Stimulated activated CD4-positive, alpha-beta T cell treated with anti-CD3 and anti-CD28 coated beads, Interleukin-12 subunit alpha, Interleukin-12 subunit beta, amount 100 ng/mL, for 24 hours (primary cell): ENCODE measurements at places on chromosomes 1 and 21.

DNA sequence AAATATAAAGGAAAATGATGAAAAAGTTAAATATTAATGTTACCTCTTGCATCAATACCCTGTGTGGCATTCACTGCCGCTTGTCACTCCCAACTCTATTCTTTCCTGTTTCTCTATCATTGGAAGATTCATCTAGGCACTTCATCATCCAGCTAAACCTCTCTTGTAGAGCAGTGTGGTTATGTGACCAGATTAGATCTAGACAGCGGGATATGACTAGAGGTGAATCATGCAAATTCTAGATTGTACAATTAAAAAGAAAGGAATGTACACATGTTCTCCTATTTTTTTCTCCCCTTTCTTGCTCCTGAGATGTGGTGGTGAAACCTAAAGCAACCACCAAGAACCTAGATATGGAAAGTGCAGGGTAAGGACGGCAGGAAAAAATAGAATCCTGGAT lies 174.1 kb downstream of the LBR start:
- no peak for DNase-seq

DNA sequence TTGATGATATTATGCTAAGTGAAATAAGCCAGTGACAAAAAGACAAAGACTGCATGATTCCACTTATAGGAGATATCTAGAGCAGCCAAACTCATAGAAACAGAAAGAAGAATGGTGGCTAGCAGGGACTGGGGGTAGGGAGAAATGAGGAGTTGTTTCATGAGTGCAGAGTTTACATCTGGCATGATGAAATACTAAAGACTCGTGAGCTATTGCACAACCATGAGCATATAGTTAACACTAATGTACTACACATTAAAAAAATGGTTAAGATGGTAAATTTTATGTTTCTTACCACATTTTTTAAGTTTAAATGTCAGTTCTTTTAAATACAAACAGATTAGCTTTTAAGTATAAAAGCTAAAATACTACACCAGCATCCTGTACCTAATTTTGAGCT lies 57.8 kb downstream of the ESRRG start:
- DNase-seq, result no peak

DNA sequence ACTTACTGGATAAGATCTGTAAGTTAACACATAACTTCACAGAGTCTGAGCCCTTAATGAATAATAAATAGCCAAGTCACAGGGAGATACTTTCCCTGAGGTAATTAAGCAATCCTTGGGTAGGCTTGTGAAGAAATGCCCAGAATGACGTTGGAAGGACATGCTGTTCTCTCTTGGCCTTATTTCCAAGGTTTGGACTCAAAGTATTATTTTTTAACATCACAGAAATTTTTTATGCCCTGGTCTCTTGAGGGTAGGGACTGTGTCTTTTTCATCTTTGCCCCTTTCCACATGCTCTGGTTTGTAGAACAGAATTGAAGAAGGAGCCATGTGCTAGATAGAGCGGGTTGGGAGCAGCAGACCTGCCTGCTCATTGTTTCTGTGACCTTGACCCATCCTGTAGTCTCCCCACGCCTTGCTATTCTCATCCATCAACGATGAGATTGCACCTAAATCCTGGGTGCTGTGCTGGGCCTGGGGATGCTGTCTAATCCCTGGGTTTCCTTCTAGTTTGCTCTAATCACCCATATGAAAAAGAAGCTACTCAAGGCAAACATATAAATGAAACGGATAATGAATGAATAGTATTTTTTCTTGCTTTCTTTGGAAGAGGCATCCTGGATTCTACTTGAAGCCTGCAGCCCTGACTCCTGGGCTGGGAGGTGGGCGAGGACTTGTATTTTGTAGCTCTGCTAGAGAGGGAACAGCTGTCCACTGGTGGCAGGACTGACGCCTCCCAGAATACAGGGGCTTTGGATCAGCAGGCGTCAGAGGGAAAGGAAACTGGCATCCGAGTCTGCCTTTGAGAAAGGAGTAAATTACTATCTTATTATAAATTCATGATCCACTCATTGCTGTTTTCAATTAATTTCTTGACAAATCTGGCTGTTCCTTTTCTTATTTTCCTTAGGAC lies 17.5 kb upstream of the LAMTOR5 start:
- DNase-seq, result no peak

DNA sequence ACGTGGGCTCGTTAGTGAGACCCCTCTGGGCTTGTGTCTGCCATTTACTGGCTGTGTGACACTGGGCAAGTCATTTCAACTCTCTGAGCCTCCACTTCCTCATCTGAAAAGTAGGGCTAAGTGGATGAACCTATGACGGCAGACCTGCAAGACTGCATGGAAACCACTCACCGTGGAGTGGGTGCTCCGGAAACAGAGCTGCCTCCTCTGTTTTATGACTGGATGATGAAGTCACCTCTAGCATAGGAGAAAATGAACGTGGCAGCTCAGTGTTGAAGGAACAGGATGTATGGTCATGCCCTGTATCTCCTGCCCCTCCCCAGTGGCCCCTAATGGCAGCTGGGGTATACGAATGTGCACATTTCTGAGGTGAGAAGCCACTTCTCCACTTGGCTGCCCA lies 40.5 kb downstream of the STPG1 start:
- DNase-seq, result no peak

DNA sequence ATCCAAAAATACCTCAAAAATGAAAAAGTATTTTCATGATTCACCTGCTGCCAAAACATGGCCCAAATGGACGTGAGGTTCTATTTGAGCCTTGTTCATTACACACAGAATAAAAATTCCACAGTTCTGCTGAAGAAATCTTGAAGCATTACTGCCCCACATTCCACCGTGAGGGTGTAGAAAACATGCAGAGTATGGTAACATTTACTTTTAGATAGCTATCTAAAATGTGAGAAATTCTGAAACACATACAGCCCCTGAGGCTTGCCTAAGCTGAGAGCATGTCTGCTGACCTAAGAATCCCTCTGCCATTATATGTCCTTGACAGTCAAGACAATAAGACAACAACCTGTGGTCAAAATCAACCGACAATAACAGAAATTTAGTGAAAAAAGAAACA lies 186.5 kb downstream of the DSCAM start:
- no peak for DNase-seq

DNA sequence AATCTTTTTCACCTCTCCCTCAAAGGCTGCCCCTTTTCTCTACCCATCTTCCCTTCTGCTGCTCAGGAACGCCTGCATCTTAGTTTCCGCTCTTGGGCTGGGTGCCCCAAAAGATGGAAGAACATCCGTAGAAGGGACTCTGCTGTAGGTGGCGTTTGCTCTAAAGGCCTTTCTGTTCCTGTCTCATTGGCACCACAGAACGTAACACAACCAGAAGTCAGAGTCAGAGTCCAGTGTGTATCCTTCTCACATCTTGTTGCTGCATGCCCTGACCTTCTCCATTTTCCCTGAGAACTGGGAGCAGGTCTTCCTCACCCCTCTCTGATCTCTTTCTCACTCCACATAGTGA lies 103.3 kb downstream of the RNF220 start:
- DNase-seq, result no peak

DNA sequence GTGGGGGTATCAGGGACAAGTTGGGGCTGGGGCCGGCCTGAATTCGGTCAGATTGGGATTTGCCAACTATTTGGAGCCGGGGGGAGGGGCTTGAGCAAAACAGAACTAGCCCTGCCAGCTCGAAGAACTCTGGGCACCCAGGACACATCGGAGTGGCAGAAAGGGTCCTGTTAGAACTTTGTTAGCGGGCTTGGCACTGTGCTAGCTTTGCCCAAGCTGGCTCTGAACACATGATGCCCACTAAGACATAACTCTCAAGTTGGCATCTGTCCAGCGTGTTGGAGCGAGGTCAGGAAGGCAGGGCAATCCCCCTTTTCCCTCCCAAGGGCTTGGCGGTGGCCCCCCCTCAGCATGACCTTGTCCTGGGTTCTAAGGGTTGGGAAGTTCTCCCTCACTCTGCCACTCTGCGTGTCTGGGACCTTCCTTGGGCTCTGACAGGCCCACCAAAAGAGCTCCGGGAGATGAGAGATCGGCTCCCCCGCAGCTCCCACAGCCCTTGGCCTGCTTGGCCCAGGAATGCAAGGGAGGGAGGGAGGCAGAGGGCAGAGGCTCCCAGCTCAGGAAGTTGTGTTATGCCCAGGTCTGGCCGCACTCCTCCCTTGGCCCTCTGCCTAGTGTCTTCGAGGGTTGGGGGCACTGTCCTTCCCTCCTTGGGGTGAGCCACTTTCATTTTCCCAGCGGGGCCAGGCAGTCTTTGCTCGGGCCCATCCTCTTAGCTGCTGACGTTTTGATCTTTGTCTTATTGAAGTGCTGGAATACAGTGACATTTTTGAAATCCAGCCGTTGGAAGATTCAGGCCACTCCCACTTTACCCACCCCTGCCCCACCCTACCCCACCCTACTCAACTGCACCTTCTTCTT lies 1.2 kb downstream of the LMNA start:
- no peak for DNase-seq

DNA sequence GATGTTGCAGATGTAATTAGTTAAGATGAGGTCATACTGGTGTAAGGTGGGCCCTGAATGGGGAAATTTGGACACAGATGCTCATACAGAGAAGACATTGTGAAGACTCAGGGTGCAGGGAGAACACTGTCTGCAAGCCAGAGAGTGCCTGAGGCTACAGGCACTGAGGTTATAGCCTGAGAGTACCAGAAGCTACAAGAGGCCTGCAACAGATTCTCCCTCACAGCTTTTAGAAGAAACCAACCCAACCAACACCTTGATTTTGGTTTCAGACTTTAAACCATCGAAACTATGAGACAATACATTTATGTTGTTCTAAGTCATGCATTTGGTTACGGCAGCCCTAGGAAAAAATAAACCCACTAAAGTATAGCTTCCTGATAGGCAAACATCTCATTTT lies 321.7 kb upstream of the USP25 start:
- no peak for DNase-seq

DNA sequence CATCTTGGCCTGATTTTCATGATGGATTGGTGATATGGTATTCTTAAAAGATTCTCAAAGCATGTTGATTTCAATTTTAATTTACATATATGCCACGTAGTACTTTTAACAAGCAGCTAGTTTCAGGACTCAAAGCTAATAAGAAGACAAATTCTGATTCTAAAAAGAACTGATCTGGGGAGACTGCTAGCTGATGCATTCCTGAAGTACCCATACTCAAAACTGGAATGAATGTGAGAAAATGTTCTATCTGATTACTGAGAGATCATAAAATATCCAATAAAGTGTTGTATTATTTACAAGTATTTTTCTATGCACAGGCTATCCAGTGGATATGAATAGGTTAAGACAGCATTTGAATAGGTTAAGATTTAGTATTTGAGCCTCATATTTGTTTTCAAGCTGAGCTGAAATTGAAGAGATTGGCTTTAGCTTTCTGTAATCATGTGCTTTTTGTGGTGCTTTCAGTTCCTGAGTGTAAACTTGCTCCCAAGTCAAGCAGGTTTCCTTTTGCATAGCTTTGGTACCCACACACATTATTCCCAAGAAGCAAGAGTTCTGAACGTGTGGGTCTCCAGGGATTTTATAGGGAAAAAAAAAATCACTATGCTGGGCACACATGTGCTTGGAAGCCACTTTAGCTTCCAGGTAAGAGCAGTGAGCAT lies 114.1 kb downstream of the VPS13D start:
- no peak for DNase-seq

GRCh38 chr1:60503266-60503925 lies 429.8 kb upstream of the C1orf87 start:
- no peak for DNase-seq

GRCh38 chr1:96968983-96969382 lies 247.4 kb downstream of the PTBP2 start:
- no peak for DNase-seq

GRCh38 chr21:34807881-34808568 lies 139.2 kb downstream of the CLIC6 start:
- DNase-seq, result peak; percentile 49

DNA sequence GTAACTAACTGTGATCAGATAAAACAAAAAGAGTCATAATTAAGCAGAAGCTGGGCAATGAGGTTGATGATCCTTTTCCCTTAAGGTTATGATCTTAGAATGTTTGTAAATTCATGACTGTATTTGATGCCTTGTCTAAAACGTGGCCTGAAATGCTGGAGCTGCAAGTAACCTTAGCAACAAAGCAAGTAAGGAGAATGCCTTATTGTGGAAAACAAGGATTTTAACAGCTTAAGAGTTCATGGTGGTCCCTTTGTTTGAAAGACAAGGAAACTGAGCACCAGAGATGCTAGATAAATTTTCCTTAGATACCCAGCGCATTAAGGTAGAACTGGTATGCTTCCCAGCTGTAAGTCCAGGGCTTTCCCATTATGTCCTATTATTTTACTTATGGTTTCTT lies 25.7 kb upstream of the XPR1 start:
- no peak for DNase-seq

- DNase-seq, result no peak
Observed at GRCh38 chr1:160247053-160247452, 15.3 kb downstream of the DCAF8 start.

DNA sequence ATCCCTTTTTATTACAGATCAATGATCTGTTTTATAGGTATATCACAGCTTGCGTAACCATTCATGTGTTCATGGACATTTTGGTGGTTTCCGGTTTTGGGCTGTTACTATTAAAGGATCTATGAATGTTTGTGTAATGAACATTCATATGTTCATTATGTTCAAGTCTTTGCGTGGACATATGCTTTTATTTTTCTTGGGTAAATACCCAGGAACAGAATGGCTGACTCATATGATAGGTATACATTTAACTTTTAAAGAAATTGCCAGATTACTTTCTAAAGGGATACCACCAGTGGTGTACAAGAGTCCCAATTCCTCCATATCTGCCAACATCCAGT lies 73.7 kb downstream of the SPATA46 start:
- DNase-seq, result no peak

- DNase-seq, result no peak
Observed at GRCh38 chr1:236959112-236959511, 45.1 kb downstream of the MT1HL1 start.

DNA sequence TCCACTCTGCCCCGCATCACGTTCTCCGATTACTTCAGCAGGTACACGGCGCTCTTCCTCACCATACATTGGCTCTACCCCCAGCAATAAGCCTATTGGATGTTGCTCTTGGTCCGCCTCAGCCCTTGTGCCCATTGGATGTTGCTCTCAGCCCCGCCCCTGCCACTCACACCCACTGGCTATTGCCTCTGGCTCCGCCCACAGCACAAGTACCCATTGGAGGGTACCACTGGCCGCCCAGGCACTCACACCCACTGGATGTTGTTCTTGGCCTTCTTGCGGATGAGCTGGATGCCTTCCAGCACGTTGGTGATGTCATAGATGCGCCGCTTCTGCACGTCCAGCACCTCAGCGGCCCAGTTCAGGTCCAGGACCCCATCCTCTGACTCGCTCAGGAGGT lies 9.4 kb downstream of the E2F2 start:
- DNase-seq, result no peak

GRCh38 chr1:204112876-204113730 lies 38.7 kb downstream of the ETNK2 start:
- DNase-seq, result no peak

- no peak for DNase-seq
Observed at GRCh38 chr1:164767752-164768402, 208.9 kb downstream of the PBX1 start.
